ENCODE measurements at places on chromosomes 12 and 14. TPM values are rescaled to one million over a fixed set of nuclear protein-coding genes. Genes with fewer than 3 reads are reported as not detected.

Gene AHSA1
- total RNA-seq, result 92.4 TPM

Gene TGM1
- total RNA-seq, result 0.52 TPM

Gene NDUFB1
- 279 TPM for total RNA-seq

Gene POTEM
- total RNA-seq, result not detected

Gene ATN1
- total RNA-seq, result 7.3 TPM

Gene HELB
- total RNA-seq, result 2.6 TPM

Gene MTERF2
- total RNA-seq, result 9.9 TPM

Gene C12orf54
- total RNA-seq, result not detected

Gene PIANP
- total RNA-seq, result under 0.01 TPM

Gene RARG
- total RNA-seq, result 12.5 TPM

Gene NELL2
- 1.0 TPM for total RNA-seq

Gene SERPINA5
- 0.52 TPM for total RNA-seq

Gene FGD6
- total RNA-seq, result 5.7 TPM

Gene TMEM52B
- under 0.01 TPM for total RNA-seq

Gene TCHP
- total RNA-seq, result 3.7 TPM

Gene CLEC14A
- total RNA-seq, result 25.1 TPM

Gene MAP3K9
- under 0.01 TPM for total RNA-seq

Gene ASPG
- total RNA-seq, result 0.52 TPM

Gene B3GNT4
- not detected for total RNA-seq

Gene FAM186B
- total RNA-seq, result not detected

Gene PDZRN4
- 1.6 TPM for total RNA-seq

Gene BDKRB2
- total RNA-seq, result 2.6 TPM

Gene MAP1LC3B2
- not detected for total RNA-seq

Data from skeletal muscle tissue (tissue), 5 donors.